ENCODE measurements at places on chromosomes 7 and 10.

- peak; percentile 52 for DNase-seq
Measured at GRCh38 chr7:99409192-99409572, 413 bp downstream of the BUD31 start.

GRCh38 chr7:157086508-157087187 is 52.1 kb upstream of the UBE3C start:
- no peak for DNase-seq

GRCh38 chr10:60189861-60190475 is 199.7 kb downstream of the ANK3 start:
- DNase-seq: no peak

- no peak for DNase-seq
Measured at GRCh38 chr10:16611037-16611436, 89.4 kb upstream of the C1QL3 start.

DNA sequence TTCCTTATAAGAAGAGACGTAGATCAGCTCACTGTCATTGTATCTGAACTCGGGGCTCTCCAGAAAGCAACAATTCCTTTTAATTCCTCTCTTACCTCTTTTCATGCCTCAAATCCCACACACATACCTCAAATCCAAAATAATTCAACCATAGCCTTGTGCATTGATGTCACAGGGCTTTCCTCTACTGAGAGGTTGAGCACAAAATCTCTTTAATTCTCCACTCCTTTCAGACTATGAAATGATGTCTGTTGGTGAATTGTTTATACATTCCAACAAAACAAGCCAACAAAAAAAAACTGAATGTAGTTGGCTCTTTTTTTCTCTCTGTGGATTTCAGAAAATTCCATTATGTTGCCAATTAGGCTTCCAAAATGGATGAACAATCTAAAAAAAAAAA is 53.2 kb downstream of the BPGM start:
- no peak for DNase-seq

Measured in Kasumi-1 (cell line).